Fibroblast of villous mesenchyme (primary cell): ENCODE measurements at places on chromosomes 4 and X.

GRCh38 chrX:40579141-40579540, 1.6 kb upstream of the ATP6AP2 start:
- DNase-seq = no peak

DNA sequence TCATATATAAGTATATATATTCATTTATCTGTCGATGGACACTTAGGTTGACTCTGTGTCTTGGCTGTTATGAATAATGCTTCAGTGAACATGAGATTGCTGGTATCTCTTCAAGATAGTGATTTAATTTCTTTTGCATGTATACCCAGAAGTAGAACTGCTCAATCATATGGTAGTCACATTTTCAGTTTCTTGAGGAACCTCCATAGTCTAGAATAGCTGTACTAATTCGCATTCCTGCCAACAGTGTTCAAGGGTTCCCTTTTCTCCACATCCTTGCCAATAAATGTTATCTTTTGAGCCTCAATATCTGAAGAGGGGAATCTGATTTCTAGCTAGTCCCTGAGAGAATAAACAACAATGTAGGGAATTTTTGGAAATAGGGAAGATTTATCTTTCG, 32.4 kb upstream of the CCNG2 start:
- DNase-seq = no peak

GRCh38 chr4:119238068-119238722, 25.7 kb downstream of the USP53 start:
- no peak for DNase-seq

DNA sequence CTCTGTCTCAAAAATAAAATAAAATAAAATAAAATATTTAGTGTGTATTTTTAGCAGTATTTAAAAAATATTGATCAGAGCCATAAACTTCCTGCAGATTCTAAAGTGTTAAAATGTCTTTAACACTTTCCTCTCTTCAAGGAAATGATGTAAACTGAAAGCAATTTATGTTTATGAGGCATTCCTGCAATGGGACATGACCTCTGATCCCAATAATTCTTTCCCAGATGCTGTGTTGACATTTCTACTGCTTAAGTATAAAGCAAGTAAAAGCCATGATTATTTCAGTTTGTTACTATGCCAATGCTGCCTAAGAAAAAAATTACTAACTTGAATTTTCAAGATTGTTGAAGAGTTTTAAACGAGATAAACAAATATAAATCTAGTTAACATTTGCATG, 29.0 kb downstream of the COQ2 start:
- DNase-seq = peak; percentile 94

DNA sequence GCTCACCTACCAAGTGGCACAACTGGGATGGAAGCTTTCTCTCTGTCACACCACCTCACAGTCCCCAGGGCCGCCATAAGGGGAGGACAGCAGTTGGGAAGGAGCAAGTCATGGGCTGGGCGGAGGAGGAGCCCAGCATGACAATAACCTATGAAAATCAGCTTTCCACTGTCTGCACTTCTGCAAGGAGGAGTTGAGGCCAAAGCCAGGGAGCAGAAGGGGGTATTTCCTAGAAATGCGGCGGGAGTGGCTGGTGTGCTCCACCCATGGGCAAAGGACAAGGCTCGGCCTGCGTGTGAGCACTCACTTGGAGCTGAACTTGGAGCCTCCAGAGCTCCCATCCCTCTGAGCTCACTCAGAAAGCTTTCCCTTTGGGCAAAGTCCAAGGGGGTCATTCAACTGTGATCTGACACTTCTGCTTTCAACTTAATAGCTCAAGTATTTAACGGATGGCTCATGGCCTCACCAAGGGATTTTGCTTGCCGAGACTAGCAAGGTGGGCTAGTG, 18.5 kb downstream of the APLN start:
- DNase-seq = no peak

DNA sequence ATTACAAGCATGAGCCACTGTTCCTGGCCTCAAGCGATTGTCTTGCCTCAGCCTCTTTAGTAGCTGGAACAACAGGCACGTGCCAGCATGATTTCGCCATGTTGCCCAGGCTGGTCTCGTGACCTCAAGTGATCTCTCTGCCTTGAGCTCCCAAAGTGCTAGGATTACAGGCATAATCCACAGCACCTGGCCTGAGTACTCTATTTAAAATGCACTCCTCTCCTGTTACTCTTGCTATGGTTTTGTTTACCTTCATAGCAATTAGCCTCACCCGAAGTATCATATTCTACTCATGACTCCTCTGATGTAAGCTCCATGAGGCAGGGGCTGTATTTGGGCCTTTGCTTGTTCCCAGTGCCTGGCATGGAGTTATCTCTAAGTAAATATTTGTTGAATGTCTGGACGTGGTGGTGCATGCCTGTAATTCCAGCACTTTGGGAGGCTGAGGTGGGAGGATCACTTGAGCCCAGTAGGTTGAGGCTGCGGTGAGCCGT, 92.5 kb upstream of the SLC34A2 start:
- no peak for DNase-seq

- DNase-seq = no peak
Observed at GRCh38 chr4:19227701-19228100, 1024.0 kb upstream of the SLIT2 start.

DNA sequence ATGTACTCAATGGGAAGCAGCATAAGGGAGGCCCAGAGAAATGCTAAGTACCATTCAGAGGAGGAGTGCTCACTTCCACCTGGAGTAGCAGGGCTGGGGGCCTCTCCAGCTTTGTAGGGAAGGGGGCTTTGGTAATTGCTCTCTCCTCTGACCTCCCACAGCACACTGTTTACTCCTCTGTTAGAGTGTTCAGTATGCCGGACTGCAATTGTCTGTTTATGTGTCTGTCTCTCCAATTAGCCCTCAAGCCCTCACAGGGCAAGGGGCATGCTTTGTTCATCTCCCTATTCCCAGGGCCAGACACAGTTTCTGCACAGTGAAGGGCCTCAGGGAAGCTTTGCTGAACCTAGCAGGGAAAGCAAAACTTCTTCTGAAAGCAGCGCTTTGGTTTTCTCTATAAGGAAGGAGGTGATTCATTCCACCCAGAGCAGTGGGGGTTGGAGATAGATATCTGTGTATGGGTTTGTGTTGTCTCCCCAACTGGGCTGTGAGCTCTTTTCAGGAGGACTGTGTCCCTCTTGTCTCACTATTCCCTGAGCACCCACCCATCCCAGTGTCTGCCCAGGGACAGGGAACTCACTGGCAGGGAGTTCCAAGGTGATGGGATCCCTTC, 50.0 kb upstream of the VMA21 start:
- DNase-seq = no peak

- DNase-seq = no peak
Observed at GRCh38 chrX:124925681-124926080, 394.0 kb upstream of the TEX13C start.

DNA sequence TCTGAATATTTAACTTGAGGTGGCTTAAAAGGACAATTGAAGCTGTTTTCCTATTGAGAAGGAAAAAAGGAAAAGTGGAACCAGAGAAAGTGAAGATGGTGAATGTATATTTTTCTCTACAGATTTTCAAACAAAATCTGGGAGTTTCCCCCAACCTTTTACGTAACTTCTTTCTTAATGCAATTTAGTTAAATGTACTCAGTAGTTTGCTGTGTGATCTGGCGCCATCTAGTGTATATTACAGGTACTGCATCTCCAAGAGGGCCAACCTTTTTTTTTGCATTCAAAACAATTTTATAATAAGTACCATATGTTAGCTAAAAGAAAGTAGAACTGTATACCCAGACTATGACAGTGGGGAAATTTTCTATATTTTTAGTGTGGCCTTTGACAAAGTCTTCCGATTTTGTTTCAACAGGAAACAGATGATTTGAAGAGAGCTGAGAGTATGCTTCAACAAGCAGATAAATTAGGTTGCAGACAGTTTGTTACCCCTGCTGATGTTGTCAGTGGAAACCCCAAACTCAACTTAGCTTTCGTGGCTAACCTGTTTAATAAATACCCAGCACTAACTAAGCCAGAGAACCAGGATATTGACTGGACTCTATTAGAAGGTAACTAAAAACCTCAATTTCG, 82.0 kb downstream of the PLS3 start:
- DNase-seq = peak; percentile 81

DNA sequence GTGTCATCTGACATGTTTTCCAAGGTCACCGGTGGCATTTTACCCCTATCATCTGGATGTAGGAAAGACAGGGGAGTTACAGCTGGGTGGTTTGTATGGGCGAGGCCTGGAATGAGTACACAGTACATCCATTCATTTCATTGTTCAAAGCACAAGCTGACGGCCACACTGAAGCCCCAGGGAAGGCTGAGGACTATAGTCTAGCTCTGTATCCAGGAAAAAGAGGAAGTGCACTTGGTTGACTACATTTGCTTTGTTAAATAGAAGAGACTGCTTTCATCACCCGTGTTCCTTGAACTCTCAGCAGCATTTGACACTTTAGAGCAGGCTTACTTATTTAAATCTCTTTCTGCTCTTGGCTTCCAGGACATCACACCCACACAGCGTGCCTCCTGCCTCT, 1041.0 kb upstream of the TENM3 start:
- no peak for DNase-seq

- DNase-seq = peak; percentile 95
Observed at GRCh38 chr4:73222466-73223257, 35.9 kb downstream of the ANKRD17 start.

- no peak for DNase-seq
Observed at GRCh38 chrX:46572340-46572936, 1.1 kb upstream of the CHST7 start.
